ENCODE measurements at places on chromosomes 1 and 21.
A peak's percentile ranks its signal among the peaks of the same experiment; 100 is the strongest.

- DNase-seq, result no peak
Measured at GRCh38 chr1:200378096-200378495, 31.7 kb downstream of the ZNF281 start.

- DNase-seq, result no peak
Measured at GRCh38 chr1:218347336-218347722, 2.2 kb downstream of the TGFB2 start.

- DNase-seq, result no peak
Measured at GRCh38 chr1:223233410-223234169, 90.5 kb upstream of the TLR5 start.

GRCh38 chr1:220344745-220345144 lies 72.5 kb upstream of the RAB3GAP2 start:
- DNase-seq, result no peak

- no peak for DNase-seq
Measured at GRCh38 chr1:157166590-157166989, 28.4 kb upstream of the ETV3 start.

DNA sequence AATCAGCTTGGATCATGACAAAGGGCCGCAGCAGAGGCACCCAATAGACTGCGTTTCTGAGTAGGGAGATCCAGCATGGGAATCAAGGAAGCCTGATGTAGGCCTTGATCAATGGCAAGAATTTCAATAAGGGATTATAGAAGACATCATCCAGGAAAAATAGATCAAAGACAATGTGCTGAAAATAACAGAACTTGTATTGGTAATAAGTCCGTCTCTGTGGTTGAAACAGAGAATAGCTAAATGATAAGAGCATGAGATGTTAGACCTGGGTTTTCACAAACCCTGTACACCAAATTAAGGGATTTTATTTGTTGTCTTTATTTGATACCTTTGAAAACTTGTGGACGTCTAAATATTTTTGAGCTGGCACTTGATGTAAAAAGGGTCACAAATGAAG lies 228.0 kb upstream of the SGIP1 start:
- no peak for DNase-seq

GRCh38 chr1:23098463-23099170 lies 70.0 kb downstream of the LUZP1 start:
- peak; percentile 36 for DNase-seq

DNA sequence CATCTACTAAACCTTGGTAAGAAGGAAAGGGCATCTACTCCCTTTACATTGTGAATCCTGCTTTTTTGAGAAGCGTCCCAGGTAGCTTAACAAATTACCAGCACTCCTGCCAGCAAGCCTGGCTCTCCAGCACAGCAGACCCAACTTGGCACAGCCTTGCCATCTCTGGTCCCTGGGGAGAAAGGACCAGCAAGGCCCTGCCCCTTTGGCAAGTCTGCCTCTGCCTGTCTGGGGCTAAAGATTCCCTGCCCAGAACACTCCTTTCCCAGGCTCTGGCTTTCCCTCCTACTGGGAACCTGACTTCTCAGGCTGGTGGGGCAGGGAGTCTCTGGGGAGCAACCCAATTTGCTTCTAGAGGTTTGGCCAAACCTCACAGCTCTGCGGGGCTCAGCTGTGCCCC lies 68.5 kb downstream of the ATP2B4 start:
- DNase-seq, result no peak

GRCh38 chr1:117586337-117586736 lies 19.5 kb upstream of the TENT5C start:
- DNase-seq, result no peak
